Activated CD4-positive, alpha-beta T cell treated with anti-CD3 and anti-CD28 coated beads, Interleukin-2, amount 10 ng/mL, durations not matched to agents 24 days and 14 days (primary cell): ENCODE measurements at places on chromosomes 3 and 15.

DNA sequence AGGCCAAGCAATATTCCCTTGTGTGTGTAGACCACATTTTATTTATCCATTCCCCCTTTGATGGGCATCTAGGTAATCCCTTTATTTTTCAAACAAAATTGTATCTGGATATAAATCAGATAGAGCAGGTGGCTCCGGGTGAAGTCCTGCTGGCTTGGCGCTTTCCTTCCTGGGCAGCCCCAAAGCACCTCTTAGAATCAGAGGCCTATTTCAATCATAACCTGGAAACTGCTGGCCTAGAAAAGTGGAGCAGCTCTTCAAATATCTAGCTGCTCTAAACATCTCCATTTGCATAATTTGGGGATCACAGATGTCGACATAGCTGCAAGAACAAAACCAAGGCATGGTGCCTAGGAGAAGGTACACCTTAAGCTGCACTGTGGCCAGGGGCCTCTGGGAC is 40.2 kb downstream of the RASGRF1 start:
- peaks cover 11% of the 10 kb centered on the region for H3K27me3 ChIP-seq
- H3K4me3 ChIP-seq = no peak overlapping the region
- no peaks in the 10 kb centered on the region for H3K36me3 ChIP-seq
- no peak for DNase-seq
- no peak overlapping the region for H3K27ac ChIP-seq

- peaks cover 46% of the 10 kb centered on the region for H3K27me3 ChIP-seq
- no peaks in the 10 kb centered on the region for H3K4me1 ChIP-seq
- DNase-seq = no peak
- no peak overlapping the region for H3K4me3 ChIP-seq
These were observed 55.0 kb upstream of the EPHB3 start for GRCh38 chr3:184506561-184506991.

- peaks cover 2% of the 10 kb centered on the region for H3K4me1 ChIP-seq
- H3K27me3 ChIP-seq = no peaks in the 10 kb centered on the region
- H3K27ac ChIP-seq = no peak overlapping the region
- H3K4me3 ChIP-seq = no peak overlapping the region
- no peak for DNase-seq
- H3K36me3 ChIP-seq = no peaks in the 10 kb centered on the region
These were observed 184.0 kb upstream of the SATB1 start for GRCh38 chr3:18609187-18609586.

DNA sequence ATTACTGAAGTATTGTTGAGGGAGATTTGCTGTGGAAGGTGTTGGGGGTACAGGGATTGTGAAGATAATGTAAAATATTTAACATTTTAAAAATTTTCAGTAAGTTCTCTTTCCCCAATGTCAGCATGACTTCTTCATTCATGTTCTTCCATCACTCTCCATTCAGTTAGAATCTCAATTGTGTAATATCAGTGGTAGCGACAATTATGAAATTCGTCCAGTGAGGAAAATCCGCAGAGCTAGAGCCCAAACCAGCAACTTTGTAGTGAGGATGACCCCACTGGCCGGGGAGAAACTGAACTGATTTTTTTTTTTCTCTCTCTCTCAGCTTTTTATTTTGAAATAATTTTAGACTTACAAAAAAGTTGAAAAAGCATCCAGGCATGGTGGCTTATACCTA is 171.7 kb downstream of the PGPEP1L start:
- peaks cover 18% of the 10 kb centered on the region for H3K36me3 ChIP-seq
- H3K4me1 ChIP-seq = no peaks in the 10 kb centered on the region
- no peak overlapping the region for H3K4me3 ChIP-seq
- DNase-seq = no peak

GRCh38 chr3:45626096-45626887 is 31.7 kb downstream of the LIMD1 start:
- no peak overlapping the region for H3K27ac ChIP-seq
- no peaks in the 10 kb centered on the region for H3K27me3 ChIP-seq
- H3K4me1 ChIP-seq = peaks cover 20% of the 10 kb centered on the region
- no peak for DNase-seq
- no peak overlapping the region for H3K4me3 ChIP-seq

GRCh38 chr3:184662187-184662586 is 49.7 kb downstream of the MAGEF1 start:
- no peak overlapping the region for H3K4me3 ChIP-seq
- no peaks in the 10 kb centered on the region for H3K36me3 ChIP-seq
- no peak for DNase-seq
- no peak overlapping the region for H3K27ac ChIP-seq
- H3K4me1 ChIP-seq = peaks cover 6% of the 10 kb centered on the region

DNA sequence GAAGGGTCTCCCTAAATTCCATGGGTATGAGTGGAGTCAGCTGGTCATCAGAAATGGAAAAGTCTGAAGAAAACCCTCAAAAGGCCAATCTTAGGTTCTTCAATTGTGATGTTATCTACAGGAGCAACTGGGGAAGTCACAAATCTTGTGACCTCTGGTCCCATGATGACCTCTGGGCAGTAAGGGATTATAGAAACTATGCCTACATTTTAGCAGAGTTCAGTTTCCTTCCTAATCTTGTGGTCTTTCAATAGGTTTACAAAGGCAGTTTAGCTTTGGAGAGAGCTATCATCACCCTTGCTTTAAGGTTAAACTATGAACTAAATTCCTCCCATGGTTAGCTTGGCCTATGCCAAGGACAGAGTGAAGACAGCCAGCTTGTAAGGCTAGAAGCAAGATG is 225.1 kb downstream of the DPH6 start:
- H3K36me3 ChIP-seq = no peaks in the 10 kb centered on the region
- H3K4me1 ChIP-seq = no peaks in the 10 kb centered on the region
- no peak overlapping the region for H3K4me3 ChIP-seq
- H3K27me3 ChIP-seq = no peaks in the 10 kb centered on the region

DNA sequence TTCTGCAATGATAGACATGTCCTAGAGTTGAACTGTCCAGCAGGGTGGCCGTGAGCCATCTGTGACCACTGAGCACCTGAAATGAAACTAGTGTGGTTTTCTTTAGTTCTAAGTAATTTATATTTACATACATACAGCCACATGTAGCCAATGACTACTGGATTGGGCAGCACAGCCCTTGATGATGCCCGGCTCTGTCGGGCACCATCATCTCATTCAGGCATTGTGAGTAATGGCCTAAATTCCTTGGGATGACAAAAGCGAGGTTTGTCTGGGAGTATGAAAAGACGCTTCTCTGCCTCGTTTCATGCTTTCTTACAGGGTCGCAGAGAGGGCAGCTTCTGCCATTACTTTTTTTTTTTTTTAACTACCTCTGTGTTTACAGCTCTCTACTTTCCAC is 251.9 kb upstream of the HES1 start:
- H3K27me3 ChIP-seq = peaks cover 6% of the 10 kb centered on the region
- no peaks in the 10 kb centered on the region for H3K4me1 ChIP-seq
- DNase-seq = no peak
- H3K4me3 ChIP-seq = no peak overlapping the region
- no peak overlapping the region for H3K27ac ChIP-seq

DNA sequence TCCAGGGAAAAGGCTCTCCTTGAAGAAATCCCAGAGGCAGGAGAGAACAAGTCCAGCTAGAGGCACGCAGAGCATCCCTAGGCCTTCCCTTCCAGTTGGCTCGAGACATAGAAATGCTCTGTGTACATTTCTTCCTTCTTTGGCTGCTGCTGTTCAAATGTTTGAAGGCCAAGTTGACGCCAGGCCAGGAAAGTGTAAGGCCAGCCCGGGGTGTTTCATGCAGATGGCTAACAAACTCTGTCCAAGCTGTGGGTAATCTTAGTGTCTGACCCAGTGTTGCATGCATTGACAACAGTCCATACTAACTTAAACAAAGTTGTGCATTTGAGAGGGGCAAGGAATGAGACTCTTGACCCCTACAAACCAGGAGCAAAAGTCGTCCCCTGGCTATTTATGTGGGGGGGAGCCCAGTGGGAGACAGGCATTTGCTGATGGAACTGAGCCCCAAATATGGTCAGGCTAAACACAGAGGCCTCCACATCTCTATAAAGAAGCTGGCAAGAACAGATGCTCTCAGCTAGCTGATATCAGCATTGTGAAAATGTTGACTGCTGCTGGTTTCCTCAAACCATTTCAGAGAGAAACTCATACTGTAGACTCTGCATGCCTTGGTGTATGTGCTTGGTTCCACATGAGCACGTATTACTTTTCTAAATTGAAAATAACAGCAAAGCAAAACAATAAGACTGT is 139.5 kb downstream of the ADAMTS9 start:
- no peaks in the 10 kb centered on the region for H3K27me3 ChIP-seq
- no peak overlapping the region for H3K27ac ChIP-seq
- no peaks in the 10 kb centered on the region for H3K4me1 ChIP-seq
- H3K36me3 ChIP-seq = no peaks in the 10 kb centered on the region

DNA sequence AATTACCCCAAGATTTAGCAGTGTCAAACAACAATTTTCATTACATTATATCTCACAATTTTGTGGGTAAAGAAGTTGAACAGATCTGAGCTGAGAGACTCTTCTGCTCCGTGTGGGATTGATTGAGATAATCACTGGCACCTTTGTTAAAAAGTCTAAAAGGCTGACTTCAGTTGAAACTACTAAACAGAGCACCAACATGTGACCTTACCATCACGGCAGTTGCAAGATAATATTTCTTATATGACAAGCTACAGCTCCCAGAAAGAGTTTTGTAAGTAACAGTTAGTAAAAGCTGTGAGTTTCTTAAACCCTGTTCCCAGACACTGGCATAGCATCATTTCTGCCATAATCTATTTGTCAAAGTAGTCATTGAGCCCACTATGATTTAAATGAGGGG is 25.0 kb downstream of the CGGBP1 start:
- peak; percentile 44 for DNase-seq
- H3K4me3 ChIP-seq = no peak overlapping the region
- H3K27ac ChIP-seq = no peak overlapping the region
- H3K36me3 ChIP-seq = no peaks in the 10 kb centered on the region
- H3K4me1 ChIP-seq = peaks cover 31% of the 10 kb centered on the region

DNA sequence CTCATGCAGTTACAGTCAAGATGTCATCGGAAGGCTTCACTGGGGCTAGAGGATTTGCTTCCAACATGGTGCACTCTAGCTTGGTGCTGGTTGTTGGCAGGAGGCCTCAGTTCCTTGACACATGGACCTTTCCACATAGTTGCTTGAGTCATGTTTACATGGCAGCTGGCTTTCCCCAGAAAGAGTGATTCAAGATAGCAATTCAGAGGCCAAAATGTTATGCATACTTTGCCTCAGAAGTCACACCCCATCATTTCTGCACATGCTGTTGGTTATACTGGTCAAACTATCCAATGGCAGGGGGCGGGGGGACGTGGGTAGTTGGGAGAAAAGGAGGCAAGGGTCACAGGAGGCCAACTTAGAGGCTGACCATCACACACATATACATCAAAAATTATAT is 58.7 kb downstream of the FOXB1 start:
- no peak overlapping the region for H3K4me3 ChIP-seq
- H3K4me1 ChIP-seq = no peaks in the 10 kb centered on the region
- no peak overlapping the region for H3K27ac ChIP-seq
- peaks cover 22% of the 10 kb centered on the region for H3K27me3 ChIP-seq

DNA sequence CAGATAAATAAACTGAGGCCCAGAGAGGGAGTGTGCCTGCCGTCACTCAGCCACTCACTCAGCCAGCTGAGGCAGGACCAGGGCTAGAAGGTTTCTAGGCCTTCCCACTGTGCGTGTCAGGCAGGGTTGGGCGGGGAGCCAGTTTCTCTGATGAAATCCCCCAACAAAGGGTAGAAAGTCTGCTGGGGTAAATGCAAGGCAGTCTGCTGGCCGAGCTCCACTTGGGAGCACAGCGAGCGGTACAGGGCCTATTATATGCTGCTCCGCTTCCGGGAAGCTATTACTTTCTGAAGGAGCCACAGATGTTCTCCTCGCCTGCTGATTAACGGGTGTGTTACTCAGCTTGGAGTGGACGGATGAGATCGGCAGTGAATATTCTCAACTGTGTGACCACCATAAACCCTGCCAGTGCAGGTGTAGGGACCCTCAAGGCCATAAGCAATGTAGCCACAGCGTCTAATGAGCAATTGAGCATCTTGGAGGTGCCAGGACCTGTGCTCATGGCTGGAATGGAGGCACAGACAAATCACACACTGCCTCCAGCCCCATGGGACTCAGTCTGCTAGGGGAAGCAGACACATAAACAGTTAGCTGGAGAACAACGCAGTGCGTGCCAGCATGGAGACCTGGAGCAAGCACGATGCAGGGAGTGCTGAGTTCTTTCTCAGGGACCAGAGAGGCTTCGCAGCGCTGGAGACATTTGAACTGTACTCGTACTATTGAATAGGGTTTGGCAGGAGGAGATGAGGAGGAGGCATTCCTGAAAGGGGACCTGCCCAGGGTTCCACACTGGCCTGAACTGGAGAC is 42.1 kb downstream of the CORO2B start:
- H3K4me3 ChIP-seq = no peak overlapping the region
- no peak for DNase-seq

- H3K27me3 ChIP-seq = no peaks in the 10 kb centered on the region
- no peak overlapping the region for H3K4me3 ChIP-seq
- H3K36me3 ChIP-seq = peaks cover 59% of the 10 kb centered on the region
These were observed 19.5 kb downstream of the TKT start for GRCh38 chr3:53236112-53236841.

DNA sequence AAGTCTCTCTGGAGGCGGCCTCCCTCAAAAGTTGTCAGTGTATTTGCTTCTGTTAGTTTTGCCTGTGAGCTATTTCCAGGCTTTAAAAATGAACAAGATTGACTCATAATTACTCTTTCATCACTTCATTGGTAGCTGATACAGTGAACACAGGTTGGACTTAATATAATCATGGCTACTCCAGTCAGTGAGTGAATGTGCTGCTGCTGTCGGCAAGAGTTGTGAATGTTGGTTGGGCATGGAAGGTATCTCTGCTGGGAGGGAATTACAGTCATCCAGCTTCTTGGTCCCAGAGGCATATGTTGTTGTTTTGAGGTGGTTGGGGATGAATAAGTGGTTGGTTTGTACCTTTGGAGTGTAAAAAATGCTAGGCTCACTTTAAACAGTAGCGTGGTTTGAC is 11.5 kb downstream of the TCF12 start:
- peaks cover 50% of the 10 kb centered on the region for H3K36me3 ChIP-seq
- no peak overlapping the region for H3K27ac ChIP-seq
- no peak overlapping the region for H3K4me3 ChIP-seq
- no peaks in the 10 kb centered on the region for H3K27me3 ChIP-seq
- peaks cover 48% of the 10 kb centered on the region for H3K4me1 ChIP-seq

GRCh38 chr3:134056464-134056891 is 26.8 kb upstream of the SLCO2A1 start:
- H3K27me3 ChIP-seq = no peaks in the 10 kb centered on the region
- no peak for DNase-seq
- H3K4me3 ChIP-seq = no peak overlapping the region
- H3K4me1 ChIP-seq = peaks cover 3% of the 10 kb centered on the region
